HFFc6 (cell line): ENCODE measurements at places on chromosomes 5 and 9. TPM values are rescaled to one million over a fixed set of nuclear protein-coding genes. Genes with fewer than 3 reads are reported as not detected.
A peak's percentile ranks its signal among the peaks of the same experiment; 100 is the strongest.

Gene SOHLH1
- not detected in 3 replicates for total RNA-seq

DNA sequence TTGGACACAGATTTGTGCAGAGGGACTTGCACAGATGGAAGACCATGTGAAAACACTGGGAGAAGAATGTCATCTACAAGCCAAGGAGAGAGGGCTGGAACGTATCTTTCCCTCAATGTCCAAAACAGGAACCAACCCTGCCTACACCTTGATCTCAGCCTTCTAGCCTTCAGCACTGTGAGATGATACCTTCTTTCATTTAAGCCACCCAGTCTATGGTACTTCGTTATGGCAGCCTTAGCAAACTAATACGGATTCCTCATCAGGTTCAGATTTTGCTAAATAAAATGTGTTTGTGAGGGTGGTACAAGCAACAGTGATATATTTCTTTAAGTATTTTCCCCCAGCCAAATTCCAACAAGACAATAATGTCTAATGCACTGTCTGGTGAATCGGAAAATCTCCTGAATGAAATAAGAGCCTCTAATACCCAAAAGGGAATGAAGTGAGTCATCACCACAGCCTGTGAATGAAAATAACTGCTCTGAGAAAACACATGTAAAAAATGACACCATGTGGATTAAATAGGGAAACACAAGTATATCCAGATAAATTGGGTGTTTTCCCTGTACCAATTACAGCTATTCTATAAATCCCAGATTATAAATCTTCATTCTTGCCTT, 182.8 kb upstream of the TARS1 start:
- DNase-seq, result peak; percentile 78
- H3K27me3 ChIP-seq, result no peaks in the 10 kb centered on the region
- peak overlapping the region; percentile 57; the same call in 1 of the 2 replicates for H3K4me3 ChIP-seq
- H3K27ac ChIP-seq, result peak overlapping the region; percentile 54
- H3K36me3 ChIP-seq, result peaks cover 15% of the 10 kb centered on the region

DNA sequence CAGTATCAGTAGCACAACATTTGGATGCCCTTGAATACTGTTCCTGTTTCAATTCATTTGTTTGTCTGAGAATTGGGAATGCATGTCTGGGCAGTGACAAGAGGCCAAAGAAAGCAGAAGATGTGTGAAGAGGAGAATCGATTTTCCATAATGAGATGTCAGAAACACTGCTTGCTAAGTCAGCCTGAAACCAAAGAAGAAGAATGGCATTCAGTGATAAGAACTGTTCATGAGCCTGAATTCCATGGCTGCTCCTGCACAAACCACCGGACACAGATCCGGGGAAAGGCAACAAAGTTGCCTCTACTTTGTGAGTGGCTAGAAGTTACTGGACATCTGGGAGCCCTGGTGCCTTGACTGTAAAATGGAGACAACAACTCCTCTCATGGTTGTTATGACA, 207.2 kb upstream of the RASEF start:
- DNase-seq, result no peak
- H3K27me3 ChIP-seq, result peaks cover 2% of the 10 kb centered on the region
- peaks cover 28% of the 10 kb centered on the region for H3K4me1 ChIP-seq
- H3K4me3 ChIP-seq, result no peak overlapping the region
- no peaks in the 10 kb centered on the region for H3K36me3 ChIP-seq
- no peak overlapping the region for H3K27ac ChIP-seq

DNA sequence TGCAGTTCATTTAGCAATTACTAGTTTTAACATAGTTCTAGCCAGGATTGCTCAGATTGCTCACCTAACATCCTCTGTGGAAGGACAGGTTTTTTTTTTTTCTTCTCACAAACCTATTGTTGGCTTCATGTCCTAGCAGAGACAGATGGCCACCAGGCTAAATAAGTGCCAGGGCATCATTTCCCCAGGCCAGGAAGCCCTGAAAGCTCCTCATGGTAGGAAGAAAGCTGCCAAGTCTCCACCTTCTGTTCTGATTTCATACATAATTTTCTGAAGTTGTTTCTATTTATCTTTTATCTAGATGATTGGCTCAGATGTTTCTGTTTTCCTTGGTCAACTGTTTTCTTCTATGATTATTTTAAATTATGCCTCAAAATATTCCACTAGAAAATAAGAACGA, 31.0 kb downstream of the EFCAB9 start:
- H3K4me1 ChIP-seq, result no peaks in the 10 kb centered on the region
- H3K27ac ChIP-seq, result no peak overlapping the region; the same call in 1 of the 2 replicates
- no peak overlapping the region for H3K4me3 ChIP-seq
- no peaks in the 10 kb centered on the region for H3K27me3 ChIP-seq
- peaks cover 34% of the 10 kb centered on the region for H3K36me3 ChIP-seq

- no peak overlapping the region for H3K4me3 ChIP-seq
- H3K27ac ChIP-seq, result no peak overlapping the region
- H3K4me1 ChIP-seq, result peaks cover 7% of the 10 kb centered on the region
- no peaks in the 10 kb centered on the region for H3K36me3 ChIP-seq
Measured at GRCh38 chr9:19924080-19924479, 135.2 kb upstream of the SLC24A2 start.
